SW 1271 (cell line): ENCODE measurements at places on chromosomes 12 and 14.

DNA sequence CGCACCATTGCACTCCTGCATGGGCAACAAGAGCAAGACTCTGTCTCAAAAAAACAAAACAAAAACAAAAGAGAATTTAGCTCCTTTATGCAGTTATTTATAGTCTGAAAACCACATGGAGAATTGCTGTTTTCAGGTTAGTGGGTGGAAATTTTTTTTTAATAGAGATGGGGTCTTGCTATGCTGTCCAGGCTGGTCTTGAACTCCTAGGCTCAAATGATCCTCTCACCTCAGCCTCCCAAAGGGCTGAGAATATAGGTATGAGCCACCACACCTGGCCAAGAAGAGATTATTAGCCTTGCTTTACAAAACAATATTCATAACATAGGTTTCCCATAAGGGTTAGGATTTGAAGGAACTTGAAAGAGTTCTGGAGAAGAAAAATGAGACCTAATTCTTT is 12.1 kb upstream of the SRP54 start:
- no peak for DNase-seq

DNA sequence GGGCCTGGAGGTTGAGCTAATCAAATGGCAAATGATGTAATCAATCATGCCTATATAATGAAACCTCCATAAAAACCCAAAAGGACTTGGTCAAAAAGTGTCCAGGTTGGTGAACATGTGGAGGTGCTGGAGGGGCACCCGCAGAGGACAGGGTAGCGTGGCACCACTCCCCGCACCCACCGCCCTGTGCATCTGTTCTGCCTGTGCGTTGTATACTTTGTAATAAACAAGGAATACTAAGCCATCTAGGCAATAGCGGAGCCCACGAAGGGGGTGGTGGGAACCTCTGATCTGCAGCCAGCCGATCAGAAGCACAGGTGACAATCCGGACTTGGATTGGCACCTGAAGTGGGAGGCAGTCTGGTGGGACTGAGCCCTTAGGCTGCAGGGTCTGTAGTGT is 75.8 kb upstream of the GPR68 start:
- no peak for DNase-seq

GRCh38 chr12:123532019-123532418 is 1.5 kb downstream of the RILPL1 start:
- no peak for DNase-seq

GRCh38 chr12:132021031-132021871 is 71.5 kb downstream of the EP400 start:
- no peak for DNase-seq

DNA sequence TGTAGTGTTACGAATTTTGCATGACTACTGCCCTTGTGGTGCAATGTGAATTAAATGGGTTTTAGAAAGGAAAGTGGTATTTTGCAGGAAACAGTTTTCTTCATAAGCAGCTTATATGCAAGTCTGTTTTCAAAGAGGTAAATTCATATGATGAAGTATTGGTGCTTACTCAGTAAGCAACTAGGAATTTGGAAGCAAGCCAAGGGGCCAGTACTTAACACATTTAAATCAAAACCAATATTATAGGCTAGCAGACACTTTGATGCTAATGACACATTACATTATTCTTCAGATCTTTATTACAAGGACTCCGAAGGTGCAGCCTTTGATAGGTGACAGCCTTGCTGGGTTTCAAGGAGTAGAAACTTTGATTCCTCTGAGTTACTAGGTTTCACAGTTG is 23.1 kb downstream of the MGAT4C start:
- DNase-seq = no peak

- no peak for DNase-seq
These were observed 20.2 kb downstream of the CCDC177 start for GRCh38 chr14:69554500-69554899.

DNA sequence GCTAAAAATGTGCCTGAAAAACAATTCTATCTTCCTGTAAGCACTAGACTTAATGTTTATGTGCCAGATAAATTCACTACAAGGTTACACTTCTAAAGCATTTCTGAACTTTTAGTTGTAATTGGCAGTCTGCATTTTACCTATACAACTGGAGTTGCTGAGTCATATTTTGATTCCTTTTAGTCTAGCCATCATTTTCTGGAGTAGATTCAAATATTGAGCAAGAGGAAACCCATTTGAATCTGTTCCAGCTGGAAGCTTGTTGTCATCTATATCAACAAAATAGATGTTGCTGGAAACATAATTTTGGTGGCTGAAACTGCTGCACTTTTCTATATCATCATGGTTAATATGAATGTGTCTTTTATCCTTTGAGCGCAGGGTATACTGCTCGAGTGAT is 122.2 kb upstream of the CCDC175 start:
- DNase-seq = no peak

GRCh38 chr12:52050116-52050757 is 1.0 kb upstream of the NR4A1 start:
- DNase-seq = no peak

- no peak for DNase-seq
These were observed 758.0 kb downstream of the BCL11B start for GRCh38 chr14:98514016-98514415.

- DNase-seq = peak; percentile 62
These were observed 972 bp downstream of the SAMD4A start for GRCh38 chr14:54567639-54568561.

DNA sequence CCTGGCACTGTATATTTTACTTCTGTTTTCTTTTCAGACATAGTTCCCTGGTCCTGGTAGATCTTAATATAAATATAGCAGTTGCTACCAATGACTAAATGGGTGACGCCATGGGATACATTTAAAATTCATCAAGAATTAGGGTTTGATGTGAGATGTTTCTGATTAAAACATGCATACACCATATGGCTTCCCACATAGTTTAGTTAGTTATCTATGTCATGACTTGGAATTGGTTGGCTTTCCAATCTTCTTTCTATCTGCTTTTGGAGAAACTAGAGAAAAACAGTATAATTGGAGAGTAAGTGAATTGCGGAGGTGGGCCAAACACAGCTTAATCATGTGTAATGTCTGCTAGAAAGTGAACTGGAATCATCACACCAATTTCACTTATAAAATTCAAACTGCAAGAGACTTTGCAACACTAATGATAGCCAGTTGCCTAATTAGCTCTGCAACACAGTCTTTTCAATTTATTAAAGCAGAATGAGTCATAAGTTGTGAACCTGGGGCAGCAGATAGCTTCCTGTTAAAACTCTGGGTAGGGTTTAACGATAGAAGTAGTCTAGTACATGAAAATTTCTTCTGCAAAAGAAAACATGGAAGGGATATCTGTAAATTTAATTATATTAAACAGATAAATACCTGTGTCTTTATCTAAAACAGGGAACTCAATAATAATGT is 295.2 kb downstream of the SLC16A7 start:
- DNase-seq = no peak

- peak; percentile 97 for DNase-seq
These were observed at the start of gene FICD for GRCh38 chr12:108514973-108515814. FICD (plus strand) TSS chr12:108515277; CDS start chr12:108516973, 1,696 bp downstream.

DNA sequence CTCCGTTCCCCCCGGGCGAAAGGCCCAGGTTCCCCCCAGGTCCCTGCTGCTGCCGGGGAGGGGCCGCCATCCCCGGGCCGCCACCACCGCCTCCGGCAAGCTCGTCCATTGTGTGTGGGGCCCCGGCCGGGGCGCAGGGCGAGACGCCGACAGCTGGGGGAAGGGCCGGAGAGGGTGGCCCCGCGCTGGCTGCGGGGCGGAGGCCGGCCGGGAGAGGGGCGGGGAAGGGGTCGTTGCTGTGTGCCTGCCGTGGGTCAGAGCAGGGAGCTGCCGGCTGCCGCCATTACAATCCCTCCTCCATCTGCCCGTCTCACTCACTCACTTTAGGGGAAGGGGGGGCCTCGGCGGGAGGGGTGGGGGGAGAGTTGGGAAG is at the start of gene STRN3:
TSS of gene STRN3 (minus strand) at position 303 of the 373 bp plus-strand sequence. CDS start at position 109, 194 bp downstream.
- no peak for DNase-seq

GRCh38 chr12:46265102-46265501 is 3.7 kb downstream of the SLC38A1 start:
- DNase-seq = no peak

DNA sequence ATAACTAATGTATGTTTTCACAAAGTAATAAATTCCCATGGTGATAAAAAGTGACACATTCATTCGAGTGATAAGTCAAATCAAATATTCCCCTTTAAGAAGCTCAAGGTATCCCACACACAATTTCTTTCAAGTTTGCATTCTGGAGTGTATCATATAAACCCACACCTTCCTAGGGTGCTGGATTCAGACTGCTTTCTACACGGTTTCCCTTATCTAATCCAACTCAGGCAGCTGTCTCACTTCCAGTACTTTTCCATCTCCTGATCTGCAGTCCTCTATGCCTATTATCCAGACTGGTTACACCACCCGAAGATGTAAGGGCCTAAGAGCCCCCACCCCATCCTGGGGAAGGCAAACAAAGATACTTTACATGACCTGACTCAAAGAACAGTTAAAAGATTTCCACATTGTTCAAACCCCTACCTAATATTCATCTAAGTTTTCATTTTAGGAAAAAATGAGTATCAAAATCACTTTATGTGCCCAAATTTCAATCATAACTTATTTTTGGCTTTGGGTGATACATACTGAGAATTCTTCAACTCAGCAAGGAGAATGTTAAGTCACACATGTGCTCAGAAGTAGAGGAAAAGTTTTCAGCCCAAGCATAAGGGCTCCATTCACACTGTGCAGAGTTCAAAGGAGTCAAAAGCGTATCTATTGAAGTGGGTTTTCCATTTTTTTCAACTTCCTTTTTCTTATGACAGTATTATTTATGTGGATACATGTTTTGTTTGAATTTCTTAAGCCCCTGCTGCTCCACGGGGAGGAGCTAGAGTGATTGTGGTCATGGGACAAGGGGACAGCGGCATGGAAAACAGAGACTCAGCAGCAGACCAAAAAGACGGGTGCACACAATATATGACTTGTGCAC is 41.8 kb downstream of the CORO1C start:
- peak; percentile 53 for DNase-seq

DNA sequence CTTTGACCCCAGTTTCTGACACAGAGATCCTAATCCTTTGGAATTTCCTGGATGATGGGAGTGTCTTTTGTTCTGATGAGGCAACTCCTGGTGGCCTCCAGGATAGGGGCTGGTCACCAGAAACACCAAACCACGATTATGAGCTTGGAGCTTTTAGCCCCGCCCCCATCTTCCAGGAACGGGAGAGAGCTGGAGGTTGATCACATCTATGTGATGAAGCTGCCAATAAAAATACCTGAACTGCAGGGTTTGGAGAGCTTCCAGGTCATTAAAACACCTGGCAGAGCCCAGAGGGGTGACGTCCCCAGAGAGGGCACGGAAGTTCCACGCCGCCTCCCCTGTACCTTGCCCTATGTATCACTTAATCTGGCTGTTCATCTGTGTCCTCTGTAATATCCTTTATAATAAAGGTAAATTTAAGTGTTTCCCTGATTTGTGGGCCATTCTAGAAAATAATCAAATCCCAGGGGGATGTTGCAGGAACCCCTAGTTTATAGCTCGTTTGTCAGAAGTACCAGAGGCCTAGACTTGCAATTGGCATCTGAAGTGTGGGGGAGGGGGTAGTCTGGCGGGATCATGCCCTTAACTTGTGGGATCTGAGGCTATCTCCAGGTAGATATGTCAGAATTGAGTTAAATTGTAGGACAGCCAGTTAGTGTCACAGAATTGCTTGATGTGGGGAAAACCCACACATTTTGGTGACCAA is 21.2 kb downstream of the APPL2 start:
- DNase-seq = no peak

- no peak for DNase-seq
These were observed 428.1 kb downstream of the ZFP36L1 start for GRCh38 chr14:68364792-68365192.

GRCh38 chr12:80714055-80714454 is 2.7 kb upstream of the MYF5 start:
- DNase-seq = no peak

GRCh38 chr12:24544368-24544767 is 404.5 kb downstream of the BCAT1 start:
- no peak for DNase-seq

- no peak for DNase-seq
These were observed 42.1 kb downstream of the FLRT2 start for GRCh38 chr14:85572011-85572410.

- no peak for DNase-seq
These were observed 32.5 kb upstream of the PLEKHG6 start for GRCh38 chr12:6277982-6278438.

- no peak for DNase-seq
These were observed 711.4 kb downstream of the FSCB start for GRCh38 chr14:43795600-43796228.

- no peak for DNase-seq
These were observed 16.2 kb upstream of the STON2 start for GRCh38 chr14:81416194-81416952.

DNA sequence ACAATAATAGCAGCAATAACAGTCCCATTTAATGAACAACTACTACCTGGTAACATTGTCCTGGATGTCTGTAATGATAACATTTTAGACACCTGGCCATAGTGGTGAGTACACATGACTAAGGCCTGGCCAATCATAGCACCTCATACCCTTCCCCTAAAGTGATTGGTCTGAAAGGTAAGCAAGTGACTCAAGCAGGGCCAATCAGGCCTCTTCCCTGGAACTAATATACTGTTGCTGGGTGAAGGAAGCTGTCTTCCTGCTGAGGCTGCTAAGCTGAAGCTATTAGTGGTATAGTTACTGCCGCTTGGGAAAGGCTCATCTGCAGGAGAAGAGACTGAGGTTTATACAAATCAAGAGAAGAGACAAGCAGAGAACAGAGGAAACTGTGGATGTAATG is 18.7 kb upstream of the NOS1 start:
- DNase-seq = no peak

DNA sequence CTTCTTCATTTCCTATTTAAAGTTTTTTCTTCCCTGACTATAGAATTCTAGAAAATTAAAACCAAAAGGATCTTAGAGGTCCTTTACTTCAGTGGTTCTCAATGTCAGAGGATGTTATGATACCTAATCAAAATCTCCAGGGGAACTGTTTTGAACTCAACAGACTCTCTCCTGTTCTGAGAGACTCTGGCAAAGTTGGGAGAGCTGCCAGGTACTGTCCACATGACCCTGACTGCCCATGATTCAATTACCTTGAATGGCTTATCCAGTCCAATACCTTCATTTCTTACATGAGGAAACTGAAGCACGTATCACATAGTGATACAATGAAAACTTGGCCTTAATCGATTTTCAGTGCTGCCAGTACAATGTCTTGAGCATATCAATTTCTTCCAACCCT is 16.6 kb downstream of the ALKBH1 start:
- DNase-seq = no peak

DNA sequence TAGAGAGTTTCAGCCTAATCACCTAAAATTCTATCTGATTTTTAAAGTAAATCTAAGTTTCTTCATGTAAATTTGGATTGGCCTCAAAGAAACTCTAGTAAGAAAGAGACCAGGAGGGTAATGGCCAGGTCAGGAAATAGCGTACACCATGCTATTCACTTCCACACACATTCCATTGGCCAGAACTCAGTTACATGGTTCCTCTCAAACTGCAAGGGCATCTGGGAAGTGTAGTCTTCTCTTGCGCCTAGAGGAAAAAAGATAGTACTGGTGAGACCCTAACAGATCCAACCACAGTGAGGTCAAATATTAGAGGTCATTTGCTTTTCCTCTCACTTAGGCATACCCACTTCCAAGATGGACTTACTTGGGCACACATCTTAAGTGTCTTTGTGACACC is 39.1 kb downstream of the MBIP start:
- no peak for DNase-seq
